ENCODE measurements at places on chromosomes 1 and 21.

DNA sequence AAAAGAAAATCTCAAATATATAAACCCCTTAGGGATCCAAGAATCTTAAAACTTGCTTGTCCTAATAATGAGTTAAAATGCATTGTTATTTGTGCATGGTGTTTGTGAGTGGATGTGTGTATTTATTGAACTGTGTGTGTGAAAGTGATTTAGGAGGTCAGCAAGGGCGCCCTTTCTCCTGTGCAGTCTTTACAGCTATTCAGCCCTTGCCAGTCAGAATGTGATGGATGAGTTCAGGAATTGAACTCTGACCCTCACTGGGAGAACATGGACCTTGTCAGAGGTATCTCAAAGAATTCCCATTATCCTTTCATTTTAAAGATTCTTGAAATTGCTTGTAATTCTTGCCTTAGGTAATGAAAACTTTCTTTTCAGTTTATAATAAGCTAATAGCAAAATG is 493.0 kb upstream of the ADGRL4 start:
- DNase-seq = no peak

GRCh38 chr1:243266231-243266630 is 10.4 kb downstream of the SDCCAG8 start:
- no peak for DNase-seq

- DNase-seq = no peak
Observed at GRCh38 chr21:40610345-40610744, 236.6 kb downstream of the DSCAM start.

DNA sequence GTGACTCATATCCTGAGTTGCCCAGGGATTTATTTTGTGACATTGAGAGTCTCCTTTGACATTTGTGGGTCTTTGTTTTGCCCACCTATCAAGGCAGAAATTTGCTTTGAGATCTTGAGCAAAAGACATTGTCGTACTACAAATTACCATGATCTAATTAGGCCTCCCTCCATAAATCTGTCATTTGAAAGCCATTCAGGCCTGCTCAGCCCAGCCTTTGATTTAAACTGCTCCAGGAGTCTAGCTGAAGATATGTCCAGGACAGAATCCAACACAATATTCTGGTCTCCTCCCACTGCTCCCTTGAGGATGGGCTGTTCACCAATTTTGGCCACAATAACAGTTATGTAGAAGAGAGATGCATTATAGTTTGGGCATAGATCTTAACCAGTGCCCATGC is 86.7 kb downstream of the PROX1 start:
- no peak for DNase-seq

- no peak for DNase-seq
Observed at GRCh38 chr21:16330082-16330907, 600.5 kb downstream of the USP25 start.

DNA sequence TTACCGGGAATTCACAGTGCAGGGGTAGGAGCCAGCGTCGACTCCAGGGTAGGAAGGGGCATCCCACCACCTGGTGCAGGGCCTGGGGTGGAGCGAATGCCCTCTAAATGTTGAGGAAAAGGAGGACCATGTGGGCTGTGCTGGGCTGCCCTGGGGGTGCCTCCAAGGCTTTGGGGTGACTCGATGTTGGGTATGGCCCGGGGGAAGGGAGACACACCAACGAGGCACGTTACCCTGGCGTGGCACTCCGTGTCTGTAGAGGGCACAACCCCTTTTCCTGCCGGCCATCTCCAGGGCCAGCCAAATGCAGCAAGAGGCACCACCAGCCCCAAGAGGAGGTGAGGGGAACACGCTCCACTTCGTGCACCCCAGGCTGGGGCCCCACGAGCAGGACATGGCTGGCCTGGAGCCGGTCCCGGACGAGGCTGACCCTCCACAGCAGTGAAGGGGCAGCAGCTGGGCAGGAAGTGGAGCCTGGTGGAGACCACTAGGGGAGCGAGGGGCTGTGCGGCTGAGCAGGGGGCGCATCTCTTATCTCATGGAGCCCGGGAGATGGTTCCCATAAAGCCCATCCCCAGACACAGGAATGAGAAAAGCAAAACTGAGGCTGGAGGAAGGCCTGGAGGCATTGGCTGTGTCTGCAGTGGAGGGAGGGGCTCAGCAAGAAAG is 11.2 kb downstream of the ACTRT2 start:
- peak; percentile 49 for DNase-seq

- DNase-seq = no peak
Observed at GRCh38 chr1:77322061-77322900, 40.5 kb downstream of the AK5 start.

DNA sequence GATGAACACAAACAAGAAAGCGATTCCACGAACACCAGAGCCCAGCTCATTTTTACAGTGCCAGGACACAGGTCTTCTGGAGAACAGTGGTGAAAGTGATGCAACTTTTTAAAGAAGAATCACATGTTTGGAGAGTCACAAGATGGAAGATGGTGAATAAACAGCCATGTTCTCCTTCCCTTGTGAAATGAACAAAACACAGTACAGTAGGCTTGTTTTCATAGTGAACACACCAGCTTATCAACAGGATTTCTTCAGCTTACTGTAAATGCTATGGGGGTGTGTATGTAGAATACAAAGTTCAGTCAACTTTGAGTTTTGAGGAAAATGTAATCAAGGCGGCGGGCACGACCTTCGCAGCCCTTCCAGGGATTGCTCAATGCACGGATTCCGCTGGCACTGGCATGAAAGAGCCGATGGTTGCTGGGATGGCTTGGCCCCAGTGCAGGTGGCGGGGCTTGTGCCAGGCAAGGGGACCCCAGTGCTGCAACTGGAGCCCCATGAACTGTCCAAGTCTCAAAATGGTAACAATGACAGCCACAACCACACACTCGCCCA is 9.7 kb downstream of the TMPRSS3 start:
- DNase-seq = no peak

- DNase-seq = no peak
Observed at GRCh38 chr1:94876362-94876761, 50.5 kb downstream of the CNN3 start.

- peak; percentile 63 for DNase-seq
Observed at GRCh38 chr1:7207875-7208646, 422.8 kb downstream of the CAMTA1 start.

GRCh38 chr21:35244514-35244913 is 195.4 kb upstream of the RUNX1 start:
- no peak for DNase-seq

DNA sequence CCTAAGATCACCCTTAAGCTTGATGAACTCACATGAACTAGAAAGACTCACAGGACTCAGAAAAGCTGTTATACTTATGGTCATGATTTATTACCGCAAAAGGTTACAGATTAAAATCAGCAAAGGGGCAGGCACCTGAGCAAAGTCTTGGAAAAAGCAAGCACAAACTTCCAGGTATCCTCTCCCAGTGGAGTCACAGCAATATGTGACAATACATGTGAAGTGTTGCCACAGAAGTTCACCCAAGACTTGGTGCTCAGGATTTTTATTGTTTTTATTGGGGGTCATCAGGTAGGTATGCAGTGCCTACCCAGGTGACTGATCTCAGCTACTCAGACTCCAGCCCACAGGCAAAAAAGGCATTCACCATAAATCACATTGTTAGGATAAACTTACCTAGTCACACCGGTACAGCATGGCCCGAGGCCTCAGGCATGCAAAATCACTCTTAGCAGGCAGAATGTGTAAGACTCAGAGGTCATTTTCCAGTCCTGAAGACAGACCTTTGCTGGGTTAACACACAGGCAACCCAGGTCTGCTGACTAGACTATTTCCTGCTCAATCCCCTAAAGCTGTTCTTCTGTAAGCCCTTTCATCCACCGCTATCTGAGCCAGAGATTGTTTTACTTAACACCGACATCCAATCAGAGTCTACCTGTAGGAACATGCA is 55.6 kb downstream of the SSX2IP start:
- no peak for DNase-seq

GRCh38 chr1:201447903-201448871 is 20.8 kb downstream of the PHLDA3 start:
- peak; percentile 87 for DNase-seq

- no peak for DNase-seq
Observed at GRCh38 chr1:160402001-160402795, 1.8 kb downstream of the VANGL2 start.

GRCh38 chr1:59506952-59507351 is 210.1 kb downstream of the FGGY start:
- DNase-seq = no peak
